Midbrain (tissue), 1 donor: ENCODE measurements at places on chromosomes 5 and 9.

DNA sequence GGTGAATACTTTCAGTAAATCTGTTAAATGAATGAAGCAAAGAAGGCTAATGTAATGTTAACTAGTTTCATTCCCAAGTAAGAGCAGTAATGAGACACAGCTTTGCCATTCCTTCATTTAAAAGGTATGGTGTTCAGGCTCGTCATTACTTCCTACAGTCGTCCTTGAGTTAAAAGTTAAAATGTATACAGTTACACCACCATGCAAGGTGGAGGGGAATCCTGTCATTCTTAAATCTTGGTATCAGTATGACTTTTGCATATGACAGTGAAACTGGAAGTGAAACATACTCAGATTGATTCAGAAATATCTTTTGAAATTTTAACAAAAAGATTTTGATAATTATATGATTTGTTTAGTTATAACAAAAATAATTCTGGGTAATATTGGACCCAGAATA lies 25.9 kb downstream of the MTRR start:
- DNase-seq = no peak

DNA sequence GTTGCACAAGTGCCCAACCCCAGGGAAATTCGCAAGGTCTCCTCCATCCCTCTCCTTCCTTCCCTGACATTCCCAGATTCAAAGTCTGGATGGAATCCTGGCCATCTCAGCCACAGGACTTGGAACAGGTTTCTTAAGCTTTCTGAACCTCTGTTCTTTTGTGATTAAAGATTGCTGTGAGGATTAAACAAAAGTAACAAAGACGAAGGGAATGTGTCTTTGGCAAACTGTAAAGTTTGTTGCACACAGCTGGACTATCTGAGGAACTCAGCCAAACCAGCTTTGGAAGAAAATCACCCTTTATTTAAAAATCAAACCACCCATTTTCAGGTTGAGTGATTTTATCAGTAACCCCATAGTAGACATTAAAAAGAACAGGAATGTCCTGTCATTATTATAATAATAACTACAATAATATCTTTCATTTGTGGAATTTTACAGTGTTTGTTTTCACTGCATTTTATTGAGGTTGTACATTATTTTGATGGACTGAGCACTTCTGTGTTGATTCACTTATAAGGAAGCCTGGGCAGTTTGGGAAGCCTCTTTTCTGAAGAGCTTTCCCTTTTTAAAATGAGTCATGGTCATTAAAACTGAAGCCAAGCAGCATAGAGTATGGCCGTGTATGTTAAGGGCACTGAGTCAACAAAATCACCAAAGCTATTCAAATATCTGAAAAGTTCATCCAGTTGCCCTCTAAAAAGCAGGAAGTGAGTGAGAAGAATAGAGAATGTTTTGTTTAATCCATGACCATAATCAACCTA lies 310.2 kb downstream of the AGTPBP1 start:
- no peak for DNase-seq

- no peak for DNase-seq
Measured at GRCh38 chr5:32098291-32098690, 75.8 kb downstream of the GOLPH3 start.

GRCh38 chr9:4902135-4902475 lies 83.0 kb upstream of the JAK2 start:
- DNase-seq = no peak

DNA sequence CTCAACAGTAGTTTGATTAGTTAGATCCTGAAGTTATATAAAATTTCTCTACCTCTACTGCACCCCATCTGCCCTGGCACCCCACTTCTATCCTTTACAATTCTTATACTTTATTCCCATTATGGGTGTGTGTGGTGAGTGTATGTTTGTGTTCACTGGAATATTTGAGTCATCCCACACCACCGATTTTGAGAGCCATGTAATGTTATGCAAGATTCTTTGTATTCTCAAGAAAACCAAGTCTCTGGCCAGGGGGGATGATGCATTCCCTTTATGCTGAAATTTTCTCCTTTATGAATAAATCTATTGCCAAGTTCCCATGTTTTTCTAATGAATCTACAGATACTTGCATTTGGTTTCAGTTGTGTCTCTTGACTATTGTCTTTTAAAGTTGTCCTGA lies 266.8 kb downstream of the ARHGEF28 start:
- DNase-seq = no peak

DNA sequence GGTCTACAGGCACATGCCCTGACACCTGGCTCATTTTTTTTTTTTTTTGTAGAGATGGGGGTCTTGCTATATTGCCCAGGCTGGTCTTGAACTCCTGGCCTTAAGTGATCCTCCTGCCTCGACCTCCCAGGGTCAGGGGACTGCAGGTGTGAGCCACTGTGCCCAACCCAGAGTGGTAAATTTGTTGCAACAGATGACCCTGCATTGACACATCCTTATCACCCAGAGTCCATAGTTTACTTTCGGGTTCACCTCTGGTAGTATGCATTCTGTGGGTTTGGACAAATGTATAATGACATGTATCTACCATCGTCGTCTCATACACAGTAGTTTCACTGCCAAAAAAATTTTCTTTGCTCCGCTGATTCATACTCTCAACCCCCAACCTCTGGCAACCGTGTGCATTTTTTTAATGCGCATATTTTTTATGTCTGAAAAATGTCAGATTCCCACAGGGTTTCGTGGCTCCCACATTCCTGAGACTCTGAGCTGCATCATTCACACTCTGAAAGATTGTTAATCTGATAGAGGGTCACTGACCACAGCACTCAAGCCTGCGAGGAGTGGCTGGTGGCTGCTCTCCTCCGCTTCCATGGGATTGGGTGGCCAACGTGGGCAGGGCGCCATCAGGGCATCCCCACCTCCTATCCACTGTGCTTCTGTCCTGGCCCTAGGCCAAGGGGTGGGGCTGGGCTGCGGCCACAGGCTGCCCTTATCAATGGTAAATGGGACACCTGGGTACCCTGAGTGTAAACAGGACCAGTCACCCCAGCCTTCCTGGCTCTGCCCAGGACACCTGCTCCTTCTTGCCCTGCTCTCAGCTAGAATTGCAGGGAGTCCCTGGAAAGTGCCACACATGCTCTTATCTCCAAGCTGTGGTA lies 9.6 kb downstream of the NDST1 start:
- no peak for DNase-seq

DNA sequence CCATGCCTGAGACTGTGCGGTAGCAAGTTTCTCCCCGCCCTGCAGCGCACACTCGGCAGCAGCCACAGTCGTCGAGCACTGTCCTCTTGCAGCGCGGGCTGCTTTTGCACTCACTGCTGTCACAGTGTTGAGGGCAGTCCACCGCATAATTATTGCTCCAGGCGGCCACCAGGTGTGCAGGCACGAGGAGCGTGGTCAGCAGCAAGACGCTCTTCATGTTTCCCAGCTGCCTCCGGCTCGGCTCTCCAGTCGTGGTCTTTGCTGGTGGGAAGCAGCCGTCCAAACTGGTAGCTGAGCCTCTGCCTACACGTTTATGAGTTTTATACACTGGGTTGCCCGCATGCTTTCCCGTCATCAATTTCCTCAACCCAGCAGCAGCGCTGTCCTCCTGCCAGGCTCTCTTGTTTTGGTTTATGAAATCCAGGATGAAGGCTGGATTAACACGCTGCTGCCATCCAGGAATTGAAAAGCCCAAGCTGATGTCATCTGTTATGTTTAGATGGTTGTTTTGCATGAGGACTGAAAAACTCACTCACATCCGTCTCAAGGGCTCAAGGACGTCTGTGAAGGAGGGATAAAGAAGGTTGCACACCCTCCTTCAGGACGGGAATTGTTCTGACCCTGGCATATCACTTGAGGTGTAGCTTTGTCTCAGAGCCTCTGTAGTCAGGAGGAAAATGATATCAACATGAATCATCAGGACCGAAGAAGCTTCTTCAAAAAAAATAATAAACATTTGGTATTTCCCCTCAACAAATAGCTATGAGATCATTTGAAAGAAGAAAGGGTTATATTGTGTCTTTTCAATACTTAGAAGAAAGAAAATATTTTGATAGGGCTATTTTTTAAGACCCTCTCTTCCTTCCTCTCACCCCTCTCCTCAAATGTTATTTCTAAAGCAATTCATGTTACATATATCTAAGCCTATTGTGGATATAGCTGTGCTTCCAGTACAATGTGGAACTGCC lies at the start of gene ESM1:
TSS of gene ESM1 (minus strand) at position 293 of the 968 bp plus-strand sequence. CDS start at position 217, 76 bp downstream.
- no peak for DNase-seq

DNA sequence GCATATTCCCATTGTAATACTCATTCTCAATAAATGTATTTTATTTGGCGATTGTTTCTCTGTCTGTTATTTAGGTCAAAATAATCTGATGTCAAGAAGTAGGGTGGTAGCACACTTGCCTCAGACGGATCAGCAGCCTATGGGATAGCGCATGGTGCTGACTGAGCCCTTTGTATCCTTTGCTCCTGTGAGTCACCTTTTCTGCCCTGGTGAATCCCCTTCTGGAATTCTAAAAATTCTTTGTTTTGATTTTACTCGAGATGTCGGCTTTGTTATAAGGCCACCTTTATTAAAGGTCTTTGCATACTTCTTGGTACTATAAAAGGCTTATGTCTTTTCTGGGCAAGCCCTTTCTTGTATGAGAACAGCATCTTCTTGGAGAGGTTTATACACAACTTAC lies 1187.8 kb downstream of the CDH9 start:
- no peak for DNase-seq

GRCh38 chr5:56620903-56621677 lies 194.3 kb upstream of the MAP3K1 start:
- DNase-seq = no peak

GRCh38 chr9:111799915-111800526 lies 5.3 kb upstream of the SHOC1 start:
- DNase-seq = no peak

- DNase-seq = no peak
Measured at GRCh38 chr5:13322769-13323168, 621.7 kb downstream of the DNAH5 start.

DNA sequence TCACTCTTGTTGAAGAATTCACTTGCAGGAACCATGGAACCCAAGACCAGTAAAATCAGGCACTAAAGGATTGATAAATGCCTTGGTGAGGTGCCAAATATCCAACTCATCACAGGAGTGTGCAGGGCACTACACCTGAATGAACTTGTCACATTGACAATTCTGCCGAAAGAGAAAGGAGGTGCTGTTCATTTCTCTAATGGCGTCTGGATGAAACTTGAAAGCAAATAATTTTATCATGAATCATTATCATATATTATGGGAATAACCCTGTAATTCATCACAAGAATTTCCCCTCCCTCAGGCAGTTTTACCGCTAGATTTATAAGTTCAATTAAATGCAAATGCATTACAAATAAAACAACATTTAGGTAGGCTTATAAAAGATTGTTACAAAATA lies 360.0 kb downstream of the GLIS3 start:
- no peak for DNase-seq

- no peak for DNase-seq
Measured at GRCh38 chr5:157555037-157555640, 20.4 kb downstream of the ADAM19 start.

DNA sequence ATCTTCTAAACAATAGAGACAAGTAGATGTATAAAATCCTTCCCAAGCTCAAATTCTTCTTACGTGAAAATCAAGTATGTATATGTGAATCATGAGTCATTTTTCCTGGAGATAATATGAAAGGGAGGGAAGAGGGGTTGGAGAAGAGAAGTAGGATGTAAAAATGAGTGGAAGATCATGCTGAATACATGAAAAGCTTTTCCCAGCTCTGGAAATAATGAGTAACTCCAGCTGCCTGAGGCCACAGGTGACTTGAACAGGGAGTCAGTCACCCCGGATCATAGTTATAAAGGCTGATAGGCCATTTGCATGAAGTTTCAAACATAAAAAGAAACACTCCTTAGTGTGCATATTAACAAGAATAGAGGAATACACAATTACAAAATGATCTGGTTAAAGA lies 486.7 kb downstream of the EFNA5 start:
- no peak for DNase-seq

GRCh38 chr5:160646033-160646432 lies 206.0 kb downstream of the ATP10B start:
- DNase-seq = no peak

DNA sequence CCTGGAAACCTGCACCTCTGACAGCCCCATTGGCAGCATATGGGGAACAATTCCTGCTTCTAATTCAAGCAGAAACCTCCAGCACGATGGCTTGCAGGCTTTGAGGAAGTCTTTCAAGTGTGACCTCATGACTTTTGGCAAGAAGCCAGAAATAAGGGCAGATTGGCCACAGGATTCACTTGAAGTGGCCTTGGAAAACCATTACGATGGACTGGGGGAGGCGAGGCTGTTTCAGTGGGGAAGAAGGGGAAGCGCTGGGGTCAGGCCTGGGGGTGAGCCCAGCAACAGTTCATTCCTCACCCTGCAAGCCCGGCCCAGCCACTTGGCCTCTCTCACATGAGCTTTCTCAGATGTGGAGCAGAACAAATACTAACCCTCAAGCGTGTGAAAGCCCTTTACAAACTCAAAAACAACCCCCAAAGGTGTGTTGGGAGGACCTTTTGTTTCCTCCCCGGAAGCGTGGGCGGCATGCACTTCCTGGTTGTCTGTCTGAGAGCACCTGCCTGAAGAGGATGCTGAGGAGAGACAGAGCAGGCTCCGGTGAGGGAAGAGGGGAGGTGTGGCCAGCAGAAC lies 26.9 kb upstream of the EEIG1 start:
- DNase-seq = no peak

DNA sequence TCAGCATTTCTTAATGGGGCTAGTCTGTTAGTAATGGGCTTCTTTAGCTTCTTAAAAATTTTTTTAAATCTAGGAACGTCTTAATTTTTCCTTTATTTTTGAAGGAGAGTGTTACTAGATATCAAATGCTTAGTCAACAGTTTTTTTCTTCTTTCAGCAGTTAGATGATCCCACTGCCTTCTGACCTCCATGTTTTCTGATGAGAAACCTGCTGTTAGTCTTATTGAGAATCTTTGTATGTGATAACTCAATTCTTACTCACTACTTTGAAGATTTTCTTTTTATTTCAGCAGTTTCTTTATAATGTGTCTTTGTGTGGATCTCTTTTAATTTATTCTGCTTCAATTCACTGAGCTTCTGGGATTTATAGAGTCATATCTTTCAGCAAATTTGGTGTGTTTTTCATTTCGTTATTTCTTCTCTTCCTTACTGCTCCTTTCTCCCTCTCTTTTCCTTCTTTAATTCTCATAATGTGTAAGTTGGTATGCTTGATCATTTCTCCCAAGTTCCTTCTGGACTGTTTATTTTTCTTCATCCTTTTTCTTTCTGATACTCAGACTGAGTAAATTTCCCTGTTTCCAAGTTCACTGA lies 205.8 kb downstream of the RANBP17 start:
- no peak for DNase-seq

DNA sequence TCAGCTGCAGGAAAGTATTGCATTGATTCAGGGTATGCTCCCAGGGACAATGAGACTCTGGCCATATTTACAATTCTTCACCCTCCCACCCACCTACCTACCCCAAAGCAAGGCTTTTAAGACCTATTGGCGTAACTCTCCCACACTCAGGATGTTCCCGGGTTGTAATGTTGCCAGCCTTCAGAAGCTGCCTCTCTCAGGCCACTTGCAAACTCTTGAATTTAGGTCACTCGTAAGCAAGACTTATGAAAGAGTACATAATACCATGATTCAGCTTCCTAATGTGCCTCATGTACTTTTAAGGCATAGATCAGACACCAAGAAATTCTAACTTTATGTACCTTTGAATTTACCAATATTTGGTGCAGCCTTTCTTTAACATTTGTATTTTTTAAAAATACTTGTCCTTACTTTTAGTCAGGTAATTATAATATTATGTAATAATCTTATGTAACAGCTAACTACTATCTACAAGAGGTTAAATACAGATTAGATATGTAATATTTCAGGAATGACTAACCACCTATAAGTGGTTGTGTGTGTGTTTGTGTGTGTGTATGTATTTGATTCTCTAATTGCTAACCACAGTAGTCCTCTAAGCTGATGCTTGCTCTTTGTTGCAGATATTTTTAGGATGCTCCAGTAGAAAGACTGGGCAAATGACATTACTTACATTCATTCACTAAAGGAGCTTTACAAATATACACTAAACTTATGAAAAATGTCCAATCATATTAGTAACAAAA lies 630.5 kb upstream of the MEF2C start:
- DNase-seq = no peak
